ENCODE measurements at places on chromosomes 3 and 15. TPM values are rescaled to one million over a fixed set of nuclear protein-coding genes. Genes with fewer than 3 reads are reported as not detected.

DNA sequence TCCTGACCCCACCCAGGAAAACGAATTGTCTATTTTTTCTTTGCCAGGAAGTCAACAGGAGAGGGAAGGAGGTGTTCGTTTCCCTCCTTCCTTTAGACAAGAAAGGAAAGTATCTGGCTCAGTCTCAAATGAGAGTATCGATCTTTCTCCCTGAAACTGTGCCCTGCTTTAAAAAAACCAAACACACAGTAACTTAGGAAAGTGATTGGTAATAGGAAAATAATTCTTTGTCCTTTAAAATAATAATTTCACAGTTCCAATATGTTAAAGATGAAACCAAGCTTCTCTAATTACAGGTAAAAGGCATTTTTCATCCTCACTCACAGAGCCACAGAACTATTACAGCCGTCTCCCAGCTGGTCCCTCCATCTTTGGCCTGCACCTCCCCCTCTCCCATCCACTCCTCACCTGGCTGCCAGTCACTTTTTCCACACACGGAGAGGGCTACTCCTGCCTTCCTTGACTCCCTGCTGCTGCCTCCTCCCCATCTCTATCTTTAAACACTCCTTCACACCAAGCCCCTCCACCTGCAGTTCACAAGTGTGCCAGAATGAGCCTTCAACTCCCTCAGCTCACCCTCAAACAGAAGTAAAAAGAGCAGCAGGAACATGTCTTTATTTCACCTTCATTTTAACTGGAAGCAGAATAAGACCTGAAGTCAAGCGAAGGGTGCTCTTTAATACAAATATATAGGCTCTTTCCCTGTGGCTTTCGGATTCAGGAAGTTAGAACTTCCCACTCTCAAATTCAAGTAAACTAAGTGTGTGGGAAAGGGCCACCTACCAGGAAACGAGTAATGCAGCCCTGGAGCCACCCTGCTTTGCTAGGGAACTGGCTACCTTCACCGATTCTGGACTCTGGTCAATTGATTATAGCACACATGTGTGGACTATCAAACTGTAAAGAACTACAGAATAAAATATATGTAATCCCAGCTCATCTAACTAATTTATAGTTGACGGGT is 116.4 kb downstream of the SENP2 start:
- DNase-seq, result no peak

ATOSA gene
- total RNA-seq, result 36.5 TPM

DNA sequence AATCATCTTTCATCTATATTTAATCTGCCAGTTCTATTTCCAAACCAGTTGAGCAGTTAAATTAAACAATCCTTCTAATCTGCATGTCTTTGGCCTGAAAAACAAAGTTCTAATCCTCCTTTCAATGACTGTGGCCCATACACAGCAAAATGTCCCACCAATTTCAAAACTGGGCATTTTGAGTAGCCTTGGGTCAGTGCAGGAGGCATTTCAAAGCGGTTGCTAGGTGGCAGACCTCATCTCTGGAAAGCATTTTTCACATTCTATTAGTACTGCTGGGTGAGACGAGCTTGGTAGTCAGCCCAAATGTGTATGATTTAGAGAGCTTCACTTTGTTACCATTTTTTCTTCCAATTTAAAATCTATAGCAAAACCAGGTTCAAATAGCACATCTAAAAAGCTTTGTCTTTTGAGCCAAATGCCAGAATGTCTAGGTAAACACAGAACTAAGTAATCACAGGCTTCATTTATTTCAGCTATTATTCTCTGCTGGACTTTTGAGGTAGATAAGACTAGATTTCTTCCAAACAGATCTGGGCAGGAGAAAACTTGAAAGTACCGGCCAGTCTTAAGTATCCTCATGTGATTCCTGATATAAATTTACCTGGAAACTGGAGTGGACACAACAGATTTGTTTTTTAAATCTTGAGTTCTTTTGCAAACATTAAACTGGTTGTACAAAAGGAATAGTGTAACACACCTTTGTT is 8.9 kb upstream of the ARHGEF26 start:
- no peak for DNase-seq

SIDT1 gene
- 44.7 TPM for total RNA-seq

- no peak for DNase-seq
Measured at GRCh38 chr3:129746629-129747028, 140.2 kb upstream of the PLXND1 start.

GCNT3 gene
- not detected for total RNA-seq

ZDHHC19 gene
- total RNA-seq, result not detected

DNA sequence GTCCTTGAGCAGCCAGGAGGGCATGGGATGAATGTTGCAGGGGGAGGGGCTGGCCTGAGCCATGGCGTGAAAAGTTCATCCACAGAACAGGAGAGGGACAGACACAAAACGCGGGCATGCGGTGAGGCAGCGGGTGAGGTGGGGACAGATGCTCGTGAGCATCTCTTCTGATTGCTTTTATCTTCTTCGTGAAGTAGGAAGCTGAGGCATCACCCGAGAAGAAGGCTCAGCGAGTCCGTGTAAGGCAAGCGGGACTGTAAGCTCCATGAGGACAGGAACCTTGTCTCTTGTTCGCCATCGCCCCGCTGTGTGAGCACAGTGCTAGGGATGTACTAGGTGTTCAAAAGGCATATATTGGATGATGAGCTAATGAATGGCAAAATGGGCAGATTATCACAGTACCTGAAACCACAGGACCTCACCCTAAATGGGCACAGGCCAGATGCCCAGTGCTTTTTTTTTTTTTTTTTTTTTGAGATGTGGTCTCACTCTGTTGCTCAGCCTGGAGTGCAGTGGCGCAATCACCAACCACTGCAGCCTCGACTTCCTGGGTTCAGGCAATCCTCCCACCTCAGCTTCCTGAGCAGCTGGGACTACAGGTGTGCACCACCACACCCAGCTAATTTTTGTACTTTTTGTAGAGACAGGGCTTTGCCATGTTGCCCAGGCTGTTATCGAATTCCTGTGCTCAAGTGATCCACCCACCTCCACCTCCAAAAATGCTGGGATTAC is 46.8 kb downstream of the CPN2 start:
- DNase-seq, result no peak

- no peak for DNase-seq
Measured at GRCh38 chr15:87755226-87755625, 501.3 kb downstream of the NTRK3 start.

SSR3 gene
- 205 TPM for total RNA-seq

CISH gene
- total RNA-seq, result 222 TPM

DNA sequence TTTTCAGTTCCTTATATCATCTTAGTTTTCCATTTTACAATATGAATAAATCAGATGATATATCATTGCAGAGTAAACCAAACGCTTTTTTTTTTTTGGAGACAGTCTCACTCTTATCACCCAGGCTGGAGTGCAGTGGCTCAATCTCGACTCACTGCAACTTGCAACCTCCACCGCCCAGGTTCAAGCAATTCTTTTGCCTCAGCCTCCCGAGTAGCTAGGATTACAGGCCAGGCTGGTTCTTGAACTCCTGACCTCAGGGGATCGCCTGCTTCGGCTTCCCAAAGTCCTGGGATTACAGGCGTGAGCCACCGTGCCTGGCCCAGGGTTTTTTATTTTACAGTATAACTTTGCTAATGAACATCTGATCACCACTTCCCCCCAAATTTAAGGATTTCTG is 5.9 kb upstream of the EBLN2 start:
- DNase-seq, result no peak

- no peak for DNase-seq
Measured at GRCh38 chr3:133910422-133910821, 14.7 kb upstream of the RAB6B start.

SACM1L gene
- total RNA-seq, result 61.8 TPM

DNA sequence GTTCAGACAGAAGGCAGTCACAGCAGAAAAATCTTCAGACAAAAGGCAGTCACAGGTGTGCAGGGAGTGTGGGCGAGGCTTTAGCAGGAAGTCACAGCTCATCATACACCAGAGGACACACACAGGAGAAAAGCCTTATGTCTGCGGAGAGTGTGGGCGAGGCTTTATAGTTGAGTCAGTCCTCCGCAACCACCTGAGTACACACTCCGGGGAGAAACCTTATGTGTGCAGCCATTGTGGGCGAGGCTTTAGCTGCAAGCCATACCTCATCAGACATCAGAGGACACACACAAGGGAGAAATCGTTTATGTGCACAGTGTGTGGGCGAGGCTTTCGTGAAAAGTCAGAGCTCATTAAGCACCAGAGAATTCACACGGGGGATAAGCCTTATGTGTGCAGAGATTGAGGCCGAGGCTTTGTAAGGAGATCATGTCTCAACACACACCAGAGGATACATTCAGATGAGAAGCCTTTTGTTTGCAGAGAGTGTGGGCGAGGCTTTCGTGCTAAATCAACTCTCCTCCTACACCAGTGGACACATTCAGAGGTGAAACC is 27.6 kb downstream of the ZNF589 start:
- DNase-seq, result peak; percentile 80

OSBPL10 gene
- total RNA-seq, result 1.1 TPM

GRCh38 chr3:97089621-97090020 is 275.2 kb downstream of the EPHA6 start:
- no peak for DNase-seq

GOLGA8B gene
- 148 TPM for total RNA-seq

DNA sequence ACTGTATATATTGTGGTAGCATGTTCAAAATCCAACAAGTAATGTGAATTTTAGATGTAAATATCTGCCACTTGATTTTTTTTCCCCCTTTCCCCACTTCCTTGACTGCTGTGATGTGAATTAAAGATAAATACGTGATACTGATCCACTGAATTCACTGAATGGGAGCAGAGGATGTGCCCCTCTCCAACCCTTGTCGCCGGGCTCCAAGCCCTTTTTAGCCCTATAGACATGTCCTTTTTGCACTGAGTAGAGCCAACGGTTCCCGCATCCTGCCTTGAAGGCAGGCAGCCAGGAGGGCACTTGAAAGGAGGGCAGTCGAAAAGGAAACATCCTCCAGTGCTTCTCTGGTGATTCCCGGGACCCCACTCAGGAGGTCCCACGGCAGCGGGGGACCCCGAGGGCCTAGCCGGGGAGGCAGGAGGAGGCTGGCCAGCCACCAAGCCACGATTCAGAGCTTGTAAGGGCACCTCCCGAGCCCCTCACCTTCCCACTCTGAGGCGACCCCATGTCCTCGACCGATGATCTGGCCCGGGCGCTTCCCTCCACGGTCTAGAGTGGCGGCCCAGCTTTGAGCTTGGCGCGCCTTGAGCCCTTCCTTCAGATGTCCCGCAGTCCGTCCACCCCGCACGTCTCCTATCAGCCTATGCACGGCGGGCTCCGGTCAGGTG is 901 bp upstream of the MANF start:
- no peak for DNase-seq

- DNase-seq, result no peak
Measured at GRCh38 chr3:25365636-25366035, 62.4 kb upstream of the RARB start.

- DNase-seq, result no peak
Measured at GRCh38 chr3:61954097-61954540, 392.7 kb downstream of the PTPRG start.

GRCh38 chr3:189808246-189809007 is 177.2 kb downstream of the TP63 start:
- DNase-seq, result no peak

ISG20 gene
- 118 TPM for total RNA-seq

GRCh38 chr3:11250902-11251806 is 21.0 kb upstream of the ATG7 start:
- DNase-seq, result no peak

ANKRD63 gene
- total RNA-seq, result not detected

CHP1 gene
- total RNA-seq, result 57.2 TPM

- DNase-seq, result no peak
Measured at GRCh38 chr15:66369773-66370651, 13.5 kb upstream of the TIPIN start.

DNA sequence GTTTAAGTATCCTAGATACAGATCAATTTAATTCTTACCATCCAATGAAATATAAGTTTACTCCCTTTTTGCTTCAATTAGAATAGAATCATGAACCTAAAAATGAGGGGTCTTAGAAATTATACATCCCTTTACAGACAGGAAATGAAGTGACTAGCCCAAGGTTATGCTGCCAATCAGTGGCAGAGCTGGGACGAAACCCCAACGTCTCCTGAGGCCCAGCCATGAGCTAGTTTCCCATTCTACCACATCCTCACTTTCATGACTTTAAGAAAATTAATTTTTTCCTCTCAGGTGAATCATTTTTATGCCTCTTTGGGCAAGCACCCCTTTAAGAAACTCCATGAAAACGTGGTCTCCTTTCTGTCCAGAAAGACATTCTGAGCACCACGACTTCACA is 11.2 kb downstream of the LRIG1 start:
- DNase-seq, result no peak

ARNT2 gene
- not detected for total RNA-seq

GRCh38 chr3:112693186-112693585 is 52.2 kb upstream of the CCDC80 start:
- no peak for DNase-seq

GRCh38 chr15:32849769-32850668 is 132.2 kb downstream of the GREM1 start:
- DNase-seq, result no peak

DNA sequence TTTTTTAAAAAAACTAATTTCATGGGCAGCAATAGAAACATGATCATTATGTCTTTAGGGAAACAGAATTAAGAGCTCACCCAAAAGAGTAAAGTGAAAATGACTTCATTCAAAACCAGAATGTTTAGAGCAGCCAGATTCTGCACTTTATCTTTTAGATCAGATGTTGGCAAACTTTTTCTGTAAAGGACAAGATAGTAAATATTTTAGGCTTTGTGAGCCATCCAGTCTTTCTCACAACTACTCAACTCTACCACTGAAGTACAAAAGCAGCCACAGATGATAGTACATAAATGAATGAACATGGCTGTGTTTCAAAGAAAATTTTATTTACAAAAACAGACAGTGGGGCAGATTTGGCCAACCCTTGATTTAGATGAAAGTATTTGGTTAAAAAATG is 84.5 kb downstream of the SETD2 start:
- DNase-seq, result no peak

DNA sequence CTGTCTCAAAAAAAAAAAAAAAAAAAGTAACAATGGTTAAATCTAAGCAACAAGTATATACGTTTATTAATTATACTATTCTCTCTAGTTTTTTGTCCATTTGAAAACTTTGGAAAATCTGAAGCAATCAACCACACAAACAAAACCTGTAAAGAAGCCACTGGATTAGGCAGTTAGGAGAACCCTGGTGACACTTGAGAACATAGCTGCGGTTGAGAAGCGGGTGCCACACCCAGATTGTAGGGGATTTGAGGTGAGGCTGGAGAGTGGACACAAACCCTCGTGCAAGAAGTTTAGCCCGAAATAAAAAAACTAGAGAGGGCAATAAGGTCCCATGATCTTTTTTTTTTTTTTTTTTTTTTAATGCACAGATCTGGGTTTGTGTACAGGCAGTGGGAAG is 25.9 kb upstream of the ZBTB38 start:
- DNase-seq, result no peak

GOLGA8G gene
- total RNA-seq, result not detected

DNA sequence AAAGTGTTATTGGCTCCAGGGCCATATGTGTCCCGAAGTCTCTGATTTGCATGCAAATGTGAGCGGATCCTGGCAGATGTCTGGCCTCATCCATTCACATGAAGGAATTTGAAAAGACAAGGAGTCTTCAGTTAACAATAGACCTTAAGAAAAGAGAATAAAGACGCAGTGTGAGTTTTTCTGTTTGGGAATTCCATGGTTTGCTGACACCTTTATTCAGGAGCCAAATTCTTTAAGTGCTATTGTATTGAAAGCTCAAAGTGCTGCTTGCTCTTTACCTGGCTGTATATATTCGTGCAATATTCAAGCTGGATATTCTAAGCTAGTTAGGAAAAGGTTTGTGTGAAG is 2.2 kb downstream of the LRRN1 start:
- no peak for DNase-seq

INSYN1 gene
- total RNA-seq, result not detected

- no peak for DNase-seq
Measured at GRCh38 chr3:188286087-188286513, 132.1 kb downstream of the LPP start.

GRCh38 chr15:89155656-89156055 is 65.7 kb downstream of the RLBP1 start:
- no peak for DNase-seq
